Ecto neural progenitor cell (in vitro differentiated cells): ENCODE measurements at places on chromosomes 2 and 18.

DNA sequence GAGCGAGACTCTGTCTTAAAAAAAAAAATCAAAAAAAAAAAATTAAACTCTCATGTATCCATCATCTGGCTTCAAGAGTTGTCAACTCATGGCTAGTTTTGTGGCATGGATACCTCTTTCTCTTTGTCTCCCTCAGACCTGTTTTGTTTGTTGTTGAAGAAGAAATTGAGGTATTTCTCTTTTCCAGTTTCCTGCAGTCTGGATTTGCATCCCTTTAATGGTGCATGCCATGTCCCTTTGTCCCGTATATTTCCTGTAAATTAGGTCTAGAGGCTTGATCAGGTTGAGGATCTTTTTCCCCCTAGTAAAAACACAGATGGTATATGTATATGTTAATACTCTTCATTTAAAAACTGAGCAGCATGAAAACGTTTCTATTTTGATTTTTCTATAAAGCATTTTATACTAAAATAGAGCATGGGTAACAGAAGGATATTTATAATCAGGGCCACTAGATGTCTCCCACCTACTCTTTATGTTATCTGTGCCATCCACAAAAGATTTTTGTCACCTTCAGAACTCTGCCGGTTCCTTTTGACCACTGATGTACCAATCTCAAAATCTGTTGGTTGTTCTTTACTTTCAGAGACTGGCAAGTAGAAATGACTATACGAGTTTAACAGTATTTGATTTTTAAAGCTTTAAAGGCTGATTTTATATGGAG lies 80.1 kb downstream of the GALNT1 start:
- no peak for DNase-seq

DNA sequence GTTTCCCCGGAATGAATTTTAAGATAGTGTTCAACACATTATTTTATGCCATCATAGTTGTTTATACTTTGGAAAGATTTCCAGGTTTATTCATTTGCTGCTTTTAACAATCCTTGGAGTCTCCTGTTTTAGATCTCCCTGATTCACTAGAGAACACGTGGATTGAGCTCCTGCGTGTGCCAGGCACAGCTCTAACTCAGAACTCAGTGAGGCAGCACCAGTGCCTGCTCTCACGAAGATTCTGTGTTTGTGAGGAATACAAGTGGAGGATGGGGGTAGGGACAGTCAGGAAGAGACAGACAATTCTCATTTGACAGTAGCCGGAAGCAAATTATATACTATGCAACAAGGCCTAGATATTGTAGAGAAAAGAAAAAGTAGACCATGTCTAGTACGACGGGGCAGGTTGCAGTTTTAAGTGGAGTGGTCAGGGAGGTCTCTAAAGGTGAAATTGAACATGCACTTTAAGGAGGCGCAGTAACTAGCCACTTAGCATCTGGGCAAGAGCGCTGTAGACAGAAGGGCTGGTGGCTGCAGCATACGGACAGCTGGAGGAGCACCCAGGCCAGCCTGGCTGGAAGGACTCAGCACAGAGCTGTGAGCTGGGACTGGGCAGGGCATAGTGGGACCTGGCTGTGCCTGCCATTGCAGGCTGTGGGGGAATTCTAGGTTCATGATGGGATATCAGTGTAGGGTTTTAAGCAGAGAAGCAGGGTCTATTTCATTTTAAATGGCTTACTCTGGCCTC lies 24.3 kb downstream of the RNF144A start:
- DNase-seq: no peak

DNA sequence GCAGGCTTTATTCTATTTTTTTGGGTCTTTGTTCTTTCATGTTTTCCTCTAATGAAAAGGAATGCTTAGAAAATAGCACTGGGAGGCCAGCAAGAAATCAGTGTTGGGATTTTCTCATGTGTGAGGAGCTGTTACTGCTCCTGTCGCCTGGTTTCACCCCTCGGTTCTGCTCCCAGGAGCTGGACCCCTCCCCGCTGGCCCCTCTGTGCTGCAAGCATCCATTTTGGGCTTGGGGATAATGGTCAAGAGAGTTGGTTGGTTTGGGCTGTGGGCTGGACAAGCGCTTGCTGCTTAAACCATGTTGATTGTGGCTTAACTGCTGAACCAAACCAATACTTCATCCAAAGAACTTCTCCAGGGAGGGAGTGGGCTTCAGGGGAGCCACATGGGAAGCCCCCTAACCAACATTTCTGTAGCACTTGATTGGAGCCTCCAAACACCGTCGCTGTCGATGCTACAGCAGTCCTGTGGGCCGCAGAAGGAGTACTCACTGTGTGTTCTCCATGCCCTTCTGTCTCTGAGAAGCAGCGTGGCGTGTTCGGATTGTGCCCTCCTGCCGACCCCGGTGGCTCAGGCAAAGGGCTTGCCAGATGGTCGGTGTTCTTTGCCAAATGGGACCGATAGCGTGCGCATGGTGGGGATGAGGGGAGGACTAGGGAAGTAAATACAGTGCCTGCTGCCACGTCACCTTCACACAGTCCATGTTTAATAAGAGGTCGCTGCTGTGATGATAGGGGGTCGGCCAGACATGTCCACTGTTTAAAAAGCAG lies 40.0 kb downstream of the AGAP1 start:
- DNase-seq: no peak

DNA sequence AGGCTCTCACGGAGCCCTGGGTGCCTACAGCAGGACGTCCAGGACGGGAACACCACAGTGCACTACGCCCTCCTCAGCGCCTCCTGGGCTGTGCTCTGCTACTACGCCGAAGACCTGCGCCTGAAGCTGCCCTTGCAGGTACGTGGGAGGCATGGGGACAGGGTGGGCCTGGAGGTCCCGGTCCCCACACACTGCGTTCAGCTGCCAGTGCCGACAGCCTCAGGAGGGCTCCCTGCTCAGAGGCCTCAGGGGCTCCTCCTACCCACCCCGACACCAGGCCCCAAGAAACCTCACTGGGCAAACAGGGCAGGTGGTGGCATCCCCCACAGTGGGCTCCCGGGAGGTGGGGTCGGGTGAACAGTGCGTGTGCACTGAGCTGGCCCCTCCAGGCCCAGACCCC lies 10.8 kb downstream of the ANO7 start:
- no peak for DNase-seq

GRCh38 chr2:55169915-55170314 lies 62.2 kb downstream of the CLHC1 start:
- no peak for DNase-seq

DNA sequence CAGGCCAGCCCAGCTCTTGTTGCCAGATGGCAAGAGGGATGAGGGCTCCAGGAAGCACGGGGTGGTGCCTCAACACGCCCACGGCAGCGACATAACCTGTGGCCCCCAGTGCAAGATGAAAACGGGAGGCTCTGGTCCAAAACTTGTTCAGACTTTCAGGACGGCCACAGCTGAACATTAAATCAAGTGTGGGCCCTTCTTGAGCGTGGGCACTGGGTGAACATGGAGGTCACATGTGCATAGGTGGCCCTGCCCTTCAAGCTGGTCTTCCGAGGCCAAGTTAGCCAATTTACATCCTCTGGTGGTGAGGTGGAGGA lies 77.5 kb downstream of the NDUFA10 start:
- no peak for DNase-seq

- DNase-seq: no peak
These were observed 376.4 kb downstream of the ZEB2 start for GRCh38 chr2:144143294-144144151.

DNA sequence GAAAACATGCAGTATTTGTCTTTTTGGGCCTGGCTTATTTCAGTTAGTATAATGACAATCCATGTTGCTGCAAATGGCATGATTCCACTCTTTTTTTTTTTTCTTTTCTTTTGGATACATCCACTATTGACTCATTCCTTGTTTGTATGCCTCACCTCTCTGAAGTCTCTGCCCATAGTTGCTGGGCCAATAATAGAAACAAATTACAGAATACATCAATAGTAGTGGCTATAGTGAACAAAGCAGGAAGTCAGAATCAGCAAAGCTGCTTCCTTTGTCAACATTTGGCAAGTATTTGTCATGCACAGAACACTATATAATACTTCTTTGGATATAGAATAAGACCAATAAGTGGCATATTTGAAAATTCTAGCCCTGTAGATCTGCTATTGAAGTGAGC lies 609.7 kb downstream of the STK39 start:
- DNase-seq: no peak

DNA sequence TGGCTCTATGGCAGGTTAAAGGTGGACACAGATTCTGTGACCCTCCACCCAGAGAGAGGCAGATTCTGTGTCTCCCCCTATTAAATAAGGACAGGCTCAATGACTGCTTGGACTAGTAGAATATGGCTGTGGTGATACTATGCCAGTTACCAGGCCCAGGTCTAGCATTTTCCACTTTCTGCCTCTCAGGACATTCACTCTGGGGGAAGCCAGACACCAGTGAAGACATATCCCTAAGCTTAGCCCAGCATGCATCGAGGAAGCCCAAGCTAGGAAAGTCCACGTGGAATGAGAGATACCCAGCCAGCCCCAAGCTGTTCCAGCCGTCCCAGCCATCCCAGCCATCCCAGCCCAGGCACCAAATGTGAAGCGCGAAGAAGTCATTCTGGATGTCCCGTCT lies 40.3 kb downstream of the ST6GAL2 start:
- no peak for DNase-seq

- DNase-seq: peak; percentile 21
These were observed 9.7 kb upstream of the CIB4 start for GRCh38 chr2:26650713-26651469.

DNA sequence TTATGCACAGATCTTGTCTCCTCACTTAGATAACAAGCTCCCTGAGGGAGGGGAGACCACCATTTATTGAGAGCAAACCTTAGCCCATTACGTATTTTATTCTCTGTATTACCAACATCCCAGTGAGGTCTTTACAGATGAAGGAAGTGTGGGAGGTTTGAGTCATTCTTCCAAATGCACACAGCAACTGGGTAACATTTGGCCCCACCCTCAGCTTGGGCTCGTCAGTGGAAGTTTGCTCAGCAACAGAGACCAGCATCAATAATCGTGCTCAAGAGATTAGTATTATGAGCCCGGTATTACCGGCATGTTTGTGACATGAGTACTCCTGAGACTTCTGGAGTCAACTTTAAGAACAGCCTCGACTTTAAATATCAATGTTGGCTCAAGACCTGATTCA lies 168.6 kb downstream of the ETAA1 start:
- no peak for DNase-seq

GRCh38 chr2:3667151-3667631 lies 9.2 kb downstream of the ALLC start:
- no peak for DNase-seq

DNA sequence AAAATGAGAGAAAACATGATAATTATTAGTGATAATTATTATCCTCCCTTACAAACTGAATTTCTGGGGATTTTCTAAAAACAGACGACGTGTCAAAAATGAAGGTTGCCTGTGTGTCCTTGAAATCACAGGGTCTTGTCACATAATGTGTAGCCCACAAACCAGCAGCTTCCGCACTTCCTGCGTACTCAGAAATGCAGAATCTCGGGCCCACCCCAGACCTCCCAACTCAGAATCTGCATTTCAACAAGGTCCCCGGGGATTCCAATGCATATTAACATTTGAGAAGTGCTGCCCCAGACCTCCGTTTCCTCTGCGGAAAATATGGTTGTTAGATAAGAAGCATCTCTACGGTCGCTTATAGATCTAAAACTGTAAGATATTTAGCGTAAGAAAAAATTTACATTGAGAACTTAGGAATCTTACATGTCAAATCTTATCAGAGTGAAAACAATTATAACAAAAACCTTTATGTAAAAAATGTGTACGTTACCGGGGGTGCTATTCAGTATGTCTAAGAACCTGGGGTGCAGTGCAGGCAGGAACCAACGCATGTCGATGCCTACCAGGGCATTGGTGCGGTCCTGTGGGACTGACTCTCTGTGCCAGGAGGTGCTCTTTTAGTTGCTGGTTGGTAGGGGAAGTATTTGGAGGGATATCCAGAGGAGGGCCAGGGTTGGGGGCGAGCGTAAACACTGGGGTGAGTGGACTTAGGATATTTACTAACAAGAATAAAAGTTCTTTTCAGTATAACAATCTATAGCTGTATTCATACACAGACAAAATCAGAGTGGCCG lies 15.2 kb downstream of the CDKL4 start:
- no peak for DNase-seq

- DNase-seq: no peak
These were observed 109.5 kb downstream of the INHBB start for GRCh38 chr2:120455390-120455789.

- no peak for DNase-seq
These were observed 344.8 kb downstream of the MTX2 start for GRCh38 chr2:176614049-176614448.

DNA sequence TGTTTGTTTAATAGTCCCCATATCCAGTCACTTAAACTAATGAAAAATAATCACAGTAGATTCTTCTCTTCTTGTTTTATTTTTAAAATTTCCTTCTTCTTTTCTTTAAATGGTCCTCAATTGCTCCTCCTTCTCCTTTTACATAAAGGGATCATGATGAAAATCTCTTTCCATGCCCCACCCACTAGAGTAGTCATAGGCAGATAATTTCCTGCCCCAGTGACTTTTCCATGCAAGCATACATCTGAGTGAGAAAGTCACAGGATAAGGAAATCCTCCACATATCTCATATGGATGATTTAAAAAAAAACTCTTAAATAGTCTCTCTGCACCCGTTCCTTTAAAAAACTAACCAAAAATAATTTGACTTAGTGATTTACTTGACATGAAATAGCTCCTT lies 552.3 kb upstream of the SETBP1 start:
- no peak for DNase-seq

DNA sequence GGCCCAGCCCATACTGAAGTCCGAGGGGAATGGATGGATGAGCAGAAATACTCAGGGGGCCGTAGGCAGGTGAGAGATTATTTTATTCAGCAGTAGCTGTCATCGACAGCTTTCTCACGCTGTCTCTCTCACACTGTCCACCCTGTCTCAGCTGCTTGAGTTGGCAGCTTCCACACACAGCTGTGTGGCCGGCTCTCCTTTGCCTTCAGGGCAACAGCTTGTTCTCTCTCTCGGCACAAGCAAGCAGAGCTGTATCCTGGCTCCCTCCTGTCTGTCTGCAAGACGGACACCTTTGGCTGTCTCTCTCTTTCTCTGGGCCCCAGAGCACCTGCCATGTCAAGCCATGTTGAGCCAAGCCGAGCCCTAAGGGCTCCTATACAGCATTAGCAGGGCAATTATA lies 9.8 kb upstream of the PAPOLG start:
- DNase-seq: no peak

DNA sequence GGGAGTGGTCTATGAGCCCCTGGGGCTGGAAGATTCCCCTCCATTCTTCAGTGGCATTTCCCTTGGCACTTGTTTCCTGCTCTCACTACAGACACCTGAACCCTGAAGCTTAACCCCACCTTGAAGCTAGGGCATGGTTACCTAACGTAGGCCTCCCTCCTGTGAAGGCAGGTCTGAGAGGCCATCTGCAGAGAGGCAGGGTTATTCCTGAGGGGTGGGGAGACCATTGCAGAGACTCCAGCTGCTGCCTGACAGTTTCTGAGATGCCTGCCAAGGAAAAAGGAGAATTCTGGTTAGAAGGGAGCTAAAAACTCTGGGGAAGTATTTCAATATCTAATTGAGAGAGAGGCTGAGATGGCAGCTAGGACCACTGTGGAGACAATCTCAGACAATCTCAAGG lies 119.3 kb upstream of the NDUFV2 start:
- no peak for DNase-seq

- DNase-seq: no peak
These were observed 10.9 kb upstream of the RFX8 start for GRCh38 chr2:101485856-101486255.
